Stimulated activated CD4-positive, alpha-beta T cell treated with anti-CD3 and anti-CD28 coated beads, TNF-alpha, amount 100 ng/mL, for 1 hour (primary cell): ENCODE measurements at places on chromosomes 4 and X.

GRCh38 chr4:68271851-68272357 is 26.4 kb upstream of the TMPRSS11B start:
- DNase-seq = no peak

DNA sequence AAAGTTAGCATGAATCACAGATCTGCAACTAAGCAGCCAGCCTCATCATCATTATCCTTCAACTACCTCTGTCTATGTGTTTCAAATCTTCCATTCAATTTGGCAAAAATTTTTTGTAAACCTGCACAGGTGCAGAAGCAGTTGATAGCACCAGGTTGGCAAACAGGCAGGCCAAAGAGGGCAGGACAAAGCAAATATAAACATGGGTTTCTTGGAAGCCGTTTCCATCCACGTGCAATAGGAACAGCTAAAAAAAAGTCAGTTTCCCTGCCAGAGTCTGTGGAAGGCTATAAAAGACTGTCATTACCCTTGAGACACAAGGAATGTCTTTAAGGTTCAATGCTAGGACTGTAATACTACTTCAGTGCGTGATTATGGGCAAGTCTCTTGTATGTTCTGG is 253.2 kb downstream of the PDHA2 start:
- DNase-seq = no peak

- DNase-seq = no peak
Measured at GRCh38 chr4:13261486-13262257, 222.5 kb downstream of the RAB28 start.

GRCh38 chrX:40083979-40084359 is 13.8 kb downstream of the BCOR start:
- no peak for DNase-seq

GRCh38 chrX:36581030-36581429 is 427.1 kb upstream of the FAM47C start:
- no peak for DNase-seq

- DNase-seq = no peak
Measured at GRCh38 chr4:96766359-96766758, 926.5 kb downstream of the PDHA2 start.

GRCh38 chr4:25345744-25346143 is 31.3 kb upstream of the ANAPC4 start:
- no peak for DNase-seq

DNA sequence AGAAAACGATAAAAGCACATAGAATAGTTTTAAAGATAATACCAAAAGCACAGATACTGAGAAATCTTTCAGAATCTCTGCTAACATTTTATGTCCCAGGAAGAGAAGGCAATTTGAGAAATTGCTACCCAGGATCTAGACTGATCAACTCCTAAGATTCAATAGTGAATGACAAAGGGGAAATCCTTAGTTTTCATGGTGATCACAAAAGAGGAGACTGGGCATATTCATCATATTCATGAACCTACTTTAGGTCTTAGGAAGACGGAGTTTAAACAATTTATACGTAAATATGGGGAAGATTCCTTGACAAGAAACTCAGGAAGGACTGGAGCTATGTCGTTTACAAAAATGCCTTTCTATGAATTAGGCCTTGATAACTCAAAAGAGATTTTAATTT is 87.3 kb downstream of the SHISA3 start:
- no peak for DNase-seq

GRCh38 chr4:148435654-148436406 is 6.4 kb downstream of the NR3C2 start:
- DNase-seq = no peak

DNA sequence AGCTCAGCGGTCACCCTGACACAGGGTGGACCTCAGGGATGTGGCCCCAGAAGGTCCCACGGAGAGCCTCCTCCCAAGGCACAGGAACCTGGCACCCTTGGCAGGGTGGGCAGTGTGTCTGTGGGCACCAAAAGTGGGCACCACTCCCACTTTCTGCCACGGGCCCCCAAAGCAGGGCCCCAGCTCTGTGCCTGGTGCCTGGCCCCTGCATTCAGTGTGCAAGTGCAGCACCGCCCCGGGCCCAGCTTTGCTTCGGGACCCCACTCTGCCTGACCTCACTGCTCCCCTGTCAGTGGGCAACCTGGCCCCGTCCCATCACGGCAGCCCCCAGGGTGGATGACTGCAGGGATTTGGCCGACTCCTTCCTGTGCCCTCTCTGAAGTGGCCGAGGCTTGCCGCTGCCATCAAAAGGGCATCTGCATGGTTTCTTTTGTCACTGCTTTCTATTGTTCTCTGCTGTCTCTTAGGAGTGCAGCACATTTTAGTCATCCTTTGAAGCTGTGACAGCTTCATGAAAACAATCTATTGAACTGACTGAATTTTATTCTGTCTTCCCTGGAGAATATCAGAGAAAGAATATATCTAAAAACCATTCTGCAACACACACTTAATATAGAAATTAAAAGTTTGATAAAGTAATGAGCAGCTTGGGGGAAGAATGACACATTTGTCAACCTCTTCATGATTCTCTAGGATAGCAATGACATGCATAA is 302.4 kb downstream of the FAM47B start:
- no peak for DNase-seq

DNA sequence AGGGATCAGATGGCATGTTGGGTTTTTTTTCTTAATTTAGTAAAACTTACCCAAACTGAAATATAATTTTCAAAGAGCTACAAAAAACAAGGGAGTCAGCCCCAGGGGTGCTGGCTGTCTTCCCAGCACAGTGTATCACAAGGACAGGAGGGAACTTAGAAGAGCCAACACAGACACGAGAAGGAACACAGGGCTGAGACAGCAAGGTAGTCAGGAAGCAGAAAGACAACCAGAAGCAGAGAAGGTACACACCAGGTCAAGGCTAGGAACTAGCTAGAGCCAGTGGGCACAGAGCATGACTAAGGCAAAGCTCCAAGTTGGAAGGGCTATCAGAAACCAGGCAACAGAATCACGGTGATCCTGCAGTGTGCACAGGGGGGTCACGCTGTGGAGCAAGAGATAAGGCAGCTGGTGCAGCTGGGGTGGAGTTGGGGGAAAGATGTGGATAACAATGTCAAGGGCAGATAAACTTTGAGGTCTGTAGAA is 168.7 kb downstream of the NR3C2 start:
- no peak for DNase-seq

DNA sequence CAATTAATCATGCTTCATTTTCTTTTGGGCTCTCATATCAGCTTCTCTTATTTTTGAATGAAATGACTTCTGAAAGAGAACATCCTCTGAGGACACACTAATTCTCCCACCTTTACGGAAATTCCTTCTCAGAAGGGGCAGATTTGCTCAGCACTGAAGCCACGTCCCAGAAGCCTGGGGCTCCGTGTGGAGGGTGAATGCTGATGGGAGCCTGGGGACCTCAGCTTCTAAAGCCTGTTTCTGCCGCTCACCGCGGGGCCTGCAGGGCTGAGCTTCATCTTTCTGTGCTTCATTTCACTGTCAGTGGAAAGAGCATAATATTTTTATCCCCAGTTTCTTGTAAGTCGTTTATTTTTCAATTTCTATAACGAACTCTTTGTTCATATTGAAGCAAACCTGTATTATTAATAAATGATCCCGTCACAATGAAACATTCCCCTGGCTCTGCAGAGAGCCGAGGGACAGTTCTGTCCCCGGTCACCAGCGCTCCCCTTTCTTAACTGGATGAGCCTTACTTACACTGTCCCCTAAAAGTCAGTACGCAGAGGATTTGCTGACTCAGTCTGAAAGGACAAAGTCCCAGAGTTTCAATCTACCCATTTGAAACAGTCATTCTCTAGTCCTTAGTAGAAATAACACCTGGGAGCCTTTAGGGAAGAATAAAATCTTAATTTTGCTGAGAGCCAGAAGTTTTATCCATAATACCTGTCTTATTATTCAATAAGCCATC is 364.6 kb upstream of the FAT1 start:
- no peak for DNase-seq

- DNase-seq = no peak
Measured at GRCh38 chrX:71438750-71439149, 72.6 kb downstream of the TAF1 start.

GRCh38 chrX:31337332-31337731 is 265.5 kb upstream of the FTHL17 start:
- no peak for DNase-seq

- DNase-seq = no peak
Measured at GRCh38 chrX:63529961-63530360, 178.8 kb upstream of the SPIN4 start.

- no peak for DNase-seq
Measured at GRCh38 chrX:9775930-9776329, 10.3 kb upstream of the GPR143 start.

- DNase-seq = no peak
Measured at GRCh38 chr4:848803-849477, 23.0 kb upstream of the CPLX1 start.

DNA sequence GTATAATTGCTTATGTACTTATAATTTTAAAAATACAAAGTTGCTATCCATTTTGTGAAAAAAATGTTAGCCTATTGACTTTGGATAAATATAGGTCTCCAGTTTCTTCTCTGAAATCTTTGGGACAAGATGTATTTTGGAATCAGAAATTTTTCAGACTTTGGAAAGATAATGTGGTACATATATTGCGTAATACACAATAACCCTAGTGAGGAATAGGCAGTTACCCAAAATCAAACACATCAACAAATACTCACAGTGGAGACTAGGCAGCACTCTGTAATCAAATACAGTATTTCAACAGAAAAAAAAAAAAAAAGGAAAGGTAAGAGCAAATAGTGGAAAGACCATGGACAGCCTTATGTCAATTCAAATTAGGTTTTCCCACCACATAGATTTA is 796.8 kb downstream of the ADGRL3 start:
- DNase-seq = no peak

- DNase-seq = no peak
Measured at GRCh38 chrX:74536832-74537371, 77.5 kb downstream of the RLIM start.

GRCh38 chr4:95388911-95389310 is 159.9 kb downstream of the UNC5C start:
- no peak for DNase-seq
